Aorta (tissue), 5 donors: ENCODE measurements at places on chromosomes 13 and 19. TPM values are rescaled to one million over a fixed set of nuclear protein-coding genes. Genes with fewer than 3 reads are reported as not detected.
A peak's percentile ranks its signal among the peaks of the same experiment; 100 is the strongest.

Gene KASH5
- not detected for total RNA-seq

Gene ANGPTL8
- total RNA-seq = not detected

Gene ZNF99
- total RNA-seq = 0.51 TPM

Gene ZNF714
- total RNA-seq = 3.1 TPM

Gene JAK3
- total RNA-seq = 33.3 TPM

Gene ZNF415
- 10.3 TPM for total RNA-seq

Gene PSG7
- total RNA-seq = not detected

Gene CHERP
- total RNA-seq = 32.4 TPM

Gene TMIGD2
- total RNA-seq = not detected

DNA sequence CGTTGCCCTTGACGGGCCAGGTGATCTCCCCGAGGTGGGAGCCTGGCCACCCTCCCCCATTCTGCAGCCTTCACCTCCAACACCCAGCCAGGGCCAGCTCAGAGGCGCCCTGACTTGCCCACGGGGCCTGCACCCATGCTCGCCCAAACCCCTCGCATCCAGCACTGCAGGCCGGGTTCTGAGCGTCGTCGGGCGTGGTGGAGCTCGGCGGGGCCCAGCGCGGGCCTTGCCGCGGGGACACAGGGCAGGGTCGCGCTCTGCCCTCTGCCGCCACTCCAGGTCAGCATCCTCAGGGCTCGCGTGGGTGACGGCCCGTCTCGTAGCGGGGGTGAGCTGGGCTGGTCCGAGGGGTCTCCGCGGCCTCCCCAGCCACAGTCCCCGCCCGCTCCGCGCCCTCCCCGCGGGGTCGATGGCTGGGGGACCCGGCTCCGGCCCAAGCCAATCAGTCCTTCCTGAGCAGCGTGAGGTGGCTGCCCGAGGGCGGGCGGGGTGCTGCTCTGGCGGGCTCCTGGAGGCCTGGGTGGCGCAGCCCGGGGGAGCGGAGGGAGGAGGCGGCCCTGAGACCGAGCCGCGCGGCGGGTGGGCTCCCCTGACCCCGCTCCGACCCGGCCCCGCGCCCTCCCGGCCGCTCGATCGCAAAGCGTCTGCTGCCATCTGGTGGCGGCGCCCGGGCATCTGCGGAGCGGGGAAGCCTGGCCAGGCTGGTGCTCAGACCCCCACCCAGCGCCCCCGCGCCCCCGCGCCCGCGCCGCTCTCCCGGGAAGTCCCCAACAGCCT lies 61.4 kb downstream of the CCNE1 start:
- DNase-seq = peak; percentile 58

GRCh38 chr13:105319875-105320274 lies 1215.6 kb downstream of the EFNB2 start:
- DNase-seq = no peak

DNA sequence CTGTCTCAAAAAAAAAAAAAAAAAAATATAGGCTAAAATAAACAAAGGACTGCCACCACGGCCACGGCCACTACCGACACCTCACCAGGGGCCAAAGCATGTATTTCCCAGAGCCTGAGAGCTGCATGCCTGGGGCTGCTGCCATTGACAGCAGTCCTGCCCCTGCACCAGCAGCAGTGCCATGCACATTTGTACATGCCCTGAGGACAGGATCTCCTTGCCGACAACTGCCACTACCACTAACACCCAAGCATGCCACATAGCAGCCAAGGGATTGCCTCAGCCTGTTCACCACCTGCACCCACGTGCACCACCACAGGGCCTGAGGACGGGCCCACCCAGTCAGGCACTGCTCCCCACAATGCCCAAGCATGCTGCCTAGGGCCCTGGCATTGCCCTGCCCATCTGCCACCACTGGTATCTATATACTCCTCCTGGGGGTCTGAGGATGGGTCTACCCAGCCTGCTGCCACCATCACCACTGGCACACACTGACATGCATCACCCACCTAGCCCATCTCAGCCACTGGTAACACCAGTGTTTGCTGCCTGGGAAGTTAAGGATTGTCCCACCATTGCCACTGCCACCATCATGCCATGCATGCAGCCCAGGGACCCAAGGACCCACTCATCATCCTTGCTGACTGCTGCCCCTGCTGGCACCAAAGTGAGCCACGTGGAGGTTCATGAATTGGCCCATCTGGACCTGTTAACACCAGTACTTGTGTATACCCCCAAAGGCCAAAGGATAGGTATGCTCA lies 10.6 kb upstream of the NUP62 start:
- peak; percentile 30 for DNase-seq

GRCh38 chr19:16619457-16619856 lies 8.5 kb downstream of the MED26 start:
- DNase-seq = no peak

- no peak for DNase-seq
Measured at GRCh38 chr19:11479090-11479897, 1.6 kb downstream of the ELAVL3 start.

DNA sequence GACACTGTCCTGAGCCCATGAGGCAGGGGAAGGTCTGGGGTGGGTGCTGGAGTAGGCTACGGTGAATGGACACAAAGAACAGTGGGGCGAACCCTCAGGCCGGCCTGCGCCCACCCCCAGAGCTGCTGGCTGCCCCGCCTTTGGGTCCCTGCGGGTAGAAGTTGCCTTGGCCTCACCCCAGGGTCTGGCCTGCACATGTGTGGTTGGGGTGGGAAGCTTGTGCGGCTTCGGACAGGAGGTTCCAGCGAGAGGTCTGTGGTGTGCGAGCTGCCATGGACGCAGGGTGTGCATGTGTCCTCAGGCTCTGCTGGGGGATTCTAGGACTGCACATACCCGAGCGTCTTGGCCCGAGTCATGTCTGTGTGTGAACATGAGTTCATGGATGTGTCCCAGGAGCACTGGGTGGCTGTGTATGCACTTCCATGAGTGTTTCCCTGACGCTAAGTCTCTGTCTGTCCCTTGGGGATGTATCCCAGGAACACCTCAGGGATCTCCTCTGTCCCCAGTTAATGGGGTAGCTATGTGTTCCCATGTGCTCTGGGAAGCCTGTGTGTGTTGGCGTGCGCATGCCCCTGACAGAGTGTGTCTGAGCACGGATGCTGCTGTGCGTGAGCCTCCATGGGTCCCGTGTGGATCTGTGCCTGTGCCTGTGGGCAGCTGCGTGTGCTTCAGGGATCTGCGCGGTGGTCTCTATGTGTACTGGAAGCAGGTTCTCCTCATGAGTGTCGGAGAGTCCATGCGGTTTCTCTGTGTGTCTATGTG lies 20.8 kb upstream of the POU2F2 start:
- no peak for DNase-seq

GRCh38 chr13:30577401-30577852 lies 40.3 kb upstream of the USPL1 start:
- no peak for DNase-seq

DNA sequence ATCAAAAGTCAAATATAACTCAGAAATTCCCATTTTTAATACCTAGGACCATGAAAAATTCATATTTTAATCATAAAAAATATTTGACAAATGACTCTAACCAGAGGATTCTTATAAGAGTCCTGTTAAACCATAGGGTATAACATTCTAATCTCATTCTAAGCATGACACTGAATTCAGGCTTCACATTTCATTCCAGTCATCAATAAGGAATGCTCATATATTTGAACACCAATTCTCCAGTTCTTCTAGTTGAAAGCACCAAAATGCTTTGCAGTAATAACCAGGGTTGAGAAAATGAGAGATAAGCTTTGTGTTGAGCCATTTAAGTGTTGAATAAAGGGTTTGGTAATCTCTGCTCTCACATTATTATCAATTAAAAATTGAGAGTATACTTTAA lies 147.5 kb downstream of the VWA8 start:
- DNase-seq = no peak

DNA sequence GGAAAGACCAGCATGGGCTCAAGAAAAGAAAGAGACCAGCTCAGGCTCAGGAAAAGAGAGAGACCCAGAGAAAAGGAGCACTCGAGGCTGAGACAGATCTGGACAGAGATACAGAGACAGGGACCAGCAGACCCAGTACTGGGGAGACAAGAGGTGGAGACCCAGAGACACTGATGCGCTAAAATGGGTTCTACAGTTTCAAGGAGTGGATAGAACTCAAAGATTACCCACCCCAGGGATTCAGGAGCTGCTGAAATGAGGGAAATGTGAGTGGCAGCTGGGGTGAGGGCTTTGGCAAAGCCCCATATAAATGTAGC lies 609 bp upstream of the ZSCAN18 start:
- no peak for DNase-seq

GRCh38 chr13:109208522-109208921 lies 577.9 kb downstream of the IRS2 start:
- no peak for DNase-seq

GRCh38 chr13:95573221-95573620 lies 20.7 kb downstream of the CLDN10 start:
- no peak for DNase-seq
